ENCODE measurements at places on chromosomes 2 and 18.

- DNase-seq = no peak
Observed at GRCh38 chr2:69285379-69285894, 101.6 kb downstream of the GFPT1 start.

GRCh38 chr2:203710226-203710625 lies 3.8 kb downstream of the CD28 start:
- DNase-seq = no peak

GRCh38 chr2:173654896-173655265 lies 300.2 kb downstream of the CDCA7 start:
- DNase-seq = no peak

- DNase-seq = no peak
Observed at GRCh38 chr2:96107708-96108065, 8.7 kb downstream of the ADRA2B start.

GRCh38 chr18:944440-944839 lies 39.8 kb downstream of the ADCYAP1 start:
- DNase-seq = no peak

- DNase-seq = no peak
Observed at GRCh38 chr2:16277117-16277516, 336.8 kb downstream of the MYCN start.

GRCh38 chr2:169107645-169108044 lies 38.3 kb downstream of the DHRS9 start:
- no peak for DNase-seq

DNA sequence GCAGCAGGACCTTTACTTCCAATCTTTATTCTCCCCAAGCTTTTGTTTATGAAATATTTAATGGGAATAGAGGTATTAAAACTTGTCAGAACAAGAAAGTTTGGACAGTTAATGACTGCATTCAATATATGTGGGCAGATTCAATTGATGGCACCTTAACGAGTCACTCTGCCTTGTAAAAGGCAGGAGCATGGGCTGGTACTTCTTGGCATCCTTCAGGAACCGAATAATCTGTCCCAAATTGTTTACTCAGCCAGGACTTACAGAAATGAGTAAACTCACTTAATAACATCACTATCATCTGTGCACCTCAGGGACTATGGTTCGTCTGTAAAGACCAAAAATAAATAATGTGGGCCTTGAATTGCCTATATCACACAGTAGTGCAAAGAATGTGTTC lies 1280.3 kb upstream of the TMEFF2 start:
- no peak for DNase-seq

- DNase-seq = no peak
Observed at GRCh38 chr2:69704446-69704845, 37.5 kb upstream of the ANXA4 start.

GRCh38 chr2:183148955-183149354 lies 24.7 kb downstream of the NUP35 start:
- DNase-seq = no peak

DNA sequence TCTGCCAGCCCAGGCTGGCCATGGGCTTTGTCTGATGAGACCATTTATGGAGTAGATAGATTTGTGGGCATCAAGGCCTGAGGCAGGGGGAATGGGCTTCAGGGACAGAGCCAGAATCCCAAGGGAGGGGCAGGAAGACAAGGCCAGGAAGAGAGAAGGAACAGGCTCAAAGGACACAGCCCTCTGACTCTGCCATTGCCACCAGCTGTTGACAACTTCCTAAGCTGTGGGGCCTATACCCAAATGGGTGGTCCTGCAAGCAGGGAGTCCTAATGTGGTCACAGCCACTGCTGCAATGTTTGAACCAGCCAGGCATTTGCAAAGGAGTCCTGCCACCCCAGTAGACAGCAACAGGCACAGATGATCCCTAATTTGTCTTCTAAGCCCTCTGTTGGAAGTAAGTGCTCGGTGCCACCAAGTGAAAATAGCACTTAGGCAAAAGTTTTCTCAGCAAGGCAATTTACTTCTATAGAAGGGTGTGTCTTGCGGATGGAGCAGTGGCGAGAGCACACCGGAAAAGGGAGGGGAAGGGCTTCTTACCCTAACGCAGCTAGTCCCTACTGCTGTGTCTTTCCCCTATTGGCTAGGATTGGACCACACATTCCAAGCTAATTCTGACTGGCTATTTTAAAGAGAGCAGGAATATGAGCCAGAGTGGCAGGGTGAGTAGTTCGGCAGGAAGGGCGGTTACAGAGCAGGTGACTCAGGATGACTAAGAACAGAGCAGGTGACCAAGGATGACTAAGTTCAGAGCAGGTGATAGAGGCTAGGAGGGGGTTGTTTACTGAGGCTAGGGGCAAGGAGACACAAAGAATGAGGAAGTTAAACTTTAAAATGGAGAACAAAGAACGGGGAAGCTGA lies 47.2 kb downstream of the C1QL2 start:
- no peak for DNase-seq

- no peak for DNase-seq
Observed at GRCh38 chr2:119645173-119645855, 33.7 kb upstream of the TMEM177 start.

GRCh38 chr2:37581433-37581832 lies 90.0 kb downstream of the CDC42EP3 start:
- DNase-seq = no peak

- no peak for DNase-seq
Observed at GRCh38 chr2:144629935-144630334, 110.0 kb upstream of the ZEB2 start.

DNA sequence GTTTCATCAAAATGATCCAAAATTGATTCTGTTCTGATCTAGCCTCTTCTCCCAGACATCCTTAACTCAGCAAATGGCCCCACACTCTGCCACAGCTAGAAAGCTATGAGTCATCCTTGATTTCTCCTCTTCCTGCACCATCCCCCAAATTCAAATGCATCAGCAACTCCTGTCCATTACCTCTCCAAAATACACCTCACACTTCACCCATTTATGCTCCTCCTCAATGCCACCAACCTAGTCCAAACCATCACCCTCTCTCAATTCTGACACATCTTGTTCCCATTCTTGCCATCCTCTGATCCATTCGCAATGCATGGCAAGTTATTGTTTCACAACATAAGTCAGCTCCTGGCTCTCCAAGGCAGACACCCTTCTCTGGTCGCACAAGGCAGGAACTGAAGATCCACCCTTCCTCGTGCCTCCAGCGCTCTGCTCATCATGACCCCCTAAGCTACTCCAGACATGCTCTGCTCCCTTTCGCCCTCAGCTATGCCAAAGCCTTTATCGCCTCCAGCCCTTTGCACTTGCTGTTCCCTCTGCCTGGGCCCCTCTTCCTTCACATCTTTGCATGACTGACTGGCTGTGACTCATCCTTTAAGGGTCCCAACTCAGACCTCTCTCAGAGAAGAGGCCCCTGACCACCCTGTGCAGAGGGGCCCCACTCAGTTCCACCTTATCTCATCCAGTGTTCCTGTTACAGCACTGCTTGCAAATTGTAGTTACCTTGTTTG lies 83.6 kb downstream of the MREG start:
- DNase-seq = no peak

Measured in amniotic stem cell (primary cell).